Activated T-cell treated with anti-CD3 and anti-CD28 coated beads, Interleukin-2, amount 50 U/mL, for 4 hours (primary cell): ENCODE measurements at places on chromosomes 12 and 14. TPM values are rescaled to one million over a fixed set of nuclear protein-coding genes. Genes with fewer than 3 reads are reported as not detected.

SDR9C7 gene
- not detected for total RNA-seq

BEST3 gene
- total RNA-seq, result not detected

GRCh38 chr12:53418221-53418620, 5.4 kb upstream of the AMHR2 start:
- DNase-seq, result no peak

DNA sequence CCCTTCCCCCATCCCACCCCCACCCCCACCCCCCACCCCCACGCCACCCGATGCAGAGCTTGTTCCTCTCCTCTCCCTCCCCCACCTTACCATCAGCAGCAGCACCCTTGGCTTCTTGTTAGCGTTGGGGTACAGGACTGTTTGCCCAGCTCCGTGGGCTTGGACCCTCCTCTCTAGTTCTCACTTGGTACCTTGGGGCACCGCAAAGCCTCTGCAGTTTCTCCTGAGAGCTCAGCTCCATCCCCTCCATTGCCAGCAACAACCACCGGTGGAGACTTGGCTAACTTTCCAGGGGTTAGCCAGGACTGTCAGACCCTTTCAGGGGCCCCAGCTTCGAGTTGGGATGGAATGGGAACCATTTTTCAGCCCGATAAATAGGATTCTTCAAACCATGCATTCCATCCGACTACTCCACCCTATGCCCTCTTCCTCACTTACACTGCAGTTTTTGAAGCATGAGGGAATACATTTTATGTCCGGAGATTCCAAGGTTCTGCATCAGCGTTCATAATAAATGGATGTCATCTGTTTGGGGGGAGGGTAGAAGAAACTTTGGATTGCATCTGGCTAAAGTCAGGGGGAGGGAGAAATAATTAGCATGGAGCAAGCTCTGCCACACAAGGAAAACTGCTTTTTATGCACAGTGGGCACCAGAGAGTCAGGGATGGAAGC, 1.1 kb downstream of the SCN8A start:
- DNase-seq, result no peak

GRCh38 chr14:66174453-66174891, 311.7 kb upstream of the CCDC196 start:
- no peak for DNase-seq

DNA sequence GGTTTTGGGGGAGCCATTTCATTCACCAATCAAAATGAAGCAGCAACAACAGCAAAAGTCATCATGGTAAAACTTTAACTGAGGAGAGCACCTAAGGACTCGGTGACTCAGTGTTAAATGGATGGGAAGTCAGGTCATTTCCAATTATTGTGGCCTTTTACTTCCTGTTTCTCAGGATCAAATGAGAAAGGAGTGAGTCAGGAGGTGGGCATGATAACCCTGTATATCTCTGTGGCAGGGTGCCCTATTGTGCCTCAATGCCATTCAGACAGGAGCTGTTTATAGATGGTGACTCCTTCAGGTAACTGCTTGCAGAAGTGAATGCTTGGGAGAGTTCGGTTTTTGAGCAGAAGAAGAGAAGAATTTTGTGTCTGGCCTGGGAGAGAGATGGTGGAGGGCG, 135.5 kb upstream of the CPM start:
- no peak for DNase-seq

DNA sequence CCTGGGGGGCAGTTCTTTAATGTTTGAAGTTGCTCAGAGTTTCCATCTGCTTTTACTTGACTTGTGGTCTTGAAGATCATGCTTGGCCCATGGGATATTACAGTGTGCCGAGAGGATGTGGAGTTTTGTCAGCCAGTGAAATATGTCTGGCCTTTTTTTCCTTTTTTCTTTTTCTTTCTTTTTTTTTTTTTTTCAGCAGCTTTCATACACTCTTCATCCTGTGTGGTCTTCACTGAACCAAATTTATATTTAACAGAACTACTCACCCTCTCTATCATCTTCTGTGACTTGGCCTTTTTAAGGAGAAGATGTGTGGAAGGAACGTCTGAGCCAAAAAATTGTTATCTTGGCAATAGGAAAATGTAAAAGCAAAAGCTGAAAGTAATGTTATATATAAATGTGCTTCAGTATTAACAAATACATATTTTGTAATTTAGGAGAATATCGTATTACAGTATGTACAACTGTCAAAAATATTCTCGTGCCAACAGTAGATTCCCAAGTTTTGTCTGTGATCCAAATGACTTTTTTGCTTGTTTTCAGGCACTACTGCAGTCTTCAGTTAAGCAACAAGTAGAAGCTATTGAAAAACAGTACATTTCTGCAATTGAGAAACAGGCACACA, 200.6 kb downstream of the CCDC91 start:
- DNase-seq, result no peak

GRCh38 chr12:99146185-99146584, 501.1 kb downstream of the APAF1 start:
- no peak for DNase-seq

GRCh38 chr12:113933201-113933786, 32.8 kb downstream of the RBM19 start:
- no peak for DNase-seq

DNA sequence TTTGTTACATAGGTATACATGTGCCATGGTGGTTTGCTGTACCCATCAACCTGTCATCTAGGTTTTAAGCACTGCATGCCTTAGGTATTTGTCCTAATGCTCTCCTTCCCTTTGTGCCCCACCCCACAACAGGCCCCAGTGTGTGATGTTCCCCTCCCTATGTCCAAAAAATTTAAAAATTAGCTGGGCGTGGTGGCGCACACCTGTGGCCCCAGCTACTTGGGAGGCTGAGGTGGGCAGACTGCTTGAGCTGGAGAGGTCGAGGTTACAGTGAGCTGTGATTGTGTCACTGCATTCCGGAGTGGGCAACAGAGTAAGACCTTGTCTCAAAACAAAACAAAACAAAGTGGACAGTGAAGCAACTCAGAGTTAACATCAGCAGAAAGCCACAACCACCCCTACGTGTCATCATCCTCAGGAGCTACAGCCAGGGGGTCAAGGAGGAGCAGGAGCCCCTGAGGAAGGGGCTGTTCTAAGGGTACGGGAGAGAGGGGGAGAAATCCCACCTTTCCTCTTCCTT, 36.8 kb upstream of the SGPP1 start:
- no peak for DNase-seq
